ENCODE measurements at places on chromosomes 13 and 19.

DNA sequence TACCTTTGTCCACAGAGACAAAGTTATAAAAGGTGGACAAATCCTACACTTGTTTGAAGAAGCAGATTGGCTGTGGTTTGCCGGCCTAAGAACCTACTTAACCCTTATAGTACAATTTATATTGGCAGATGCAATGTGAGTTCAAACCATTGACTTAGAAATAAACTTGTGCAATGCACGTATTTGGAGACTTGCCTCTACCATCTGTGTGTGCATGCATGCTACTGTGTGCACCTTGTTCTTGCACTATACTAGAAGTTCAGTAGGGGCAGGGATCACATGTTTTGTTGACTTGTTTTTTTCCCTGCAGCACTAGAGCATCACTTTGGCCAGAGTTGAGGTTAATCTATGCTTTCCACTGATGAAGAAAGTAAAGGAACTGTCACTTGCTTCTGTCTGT is 163.1 kb upstream of the SERP2 start:
- no peak for DNase-seq

DNA sequence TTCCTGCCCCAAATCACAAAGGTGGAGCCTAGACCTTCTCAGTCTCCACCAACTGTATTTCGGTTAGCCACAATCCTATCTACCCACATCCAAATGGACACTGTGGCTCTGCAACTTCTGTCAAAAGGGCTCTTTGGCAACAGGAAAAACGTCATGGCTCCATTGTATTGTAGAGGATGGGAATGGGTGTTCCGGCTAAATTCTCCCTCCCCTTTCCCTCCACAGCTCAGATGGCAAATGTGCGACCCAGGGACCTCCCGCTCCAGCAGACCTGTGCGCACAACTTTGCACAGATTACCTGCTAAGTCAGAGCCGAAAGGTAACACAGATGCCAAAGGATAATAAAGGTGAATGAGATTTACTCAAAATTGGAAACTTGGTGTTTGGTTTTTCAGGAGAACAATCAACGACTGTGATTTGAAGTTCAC is 968 bp upstream of the KL start:
- no peak for DNase-seq

DNA sequence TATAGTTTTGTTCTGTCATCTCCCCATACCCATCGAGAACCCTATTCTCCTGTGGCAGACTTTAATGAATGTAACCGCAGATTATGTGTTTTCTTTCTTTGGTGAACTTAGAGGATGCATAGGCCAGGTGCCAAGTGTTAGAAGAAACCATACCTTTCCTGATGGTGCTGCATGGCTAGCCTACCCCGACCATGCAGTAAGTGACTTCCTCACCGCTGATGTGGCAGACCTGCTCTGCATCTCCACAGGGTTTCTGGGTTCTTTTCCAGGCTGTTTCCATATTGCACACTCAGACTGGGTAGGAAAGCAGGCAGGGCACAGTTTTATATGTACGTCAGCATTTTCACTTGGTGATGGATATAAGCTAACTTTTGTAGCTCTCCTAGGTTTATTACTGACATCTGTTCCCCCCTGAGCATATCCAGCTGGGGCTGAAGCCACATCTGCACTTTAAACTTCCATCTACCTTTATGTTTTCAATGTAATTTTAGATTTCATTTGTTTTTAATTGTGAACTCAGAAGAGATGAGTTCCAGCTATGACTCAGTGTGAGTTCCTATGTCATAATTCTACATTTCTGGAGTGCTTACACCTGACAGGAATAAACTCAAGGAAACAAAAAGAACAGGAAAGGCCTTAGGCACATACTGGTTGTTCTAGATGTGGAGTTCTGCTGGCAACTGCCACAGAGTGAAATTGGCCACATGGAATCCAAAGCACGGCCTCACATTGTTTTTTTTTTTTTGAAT is 42.3 kb downstream of the LRCH1 start:
- no peak for DNase-seq

- DNase-seq = no peak
Observed at GRCh38 chr13:93525087-93525486, 298.5 kb downstream of the GPC6 start.

DNA sequence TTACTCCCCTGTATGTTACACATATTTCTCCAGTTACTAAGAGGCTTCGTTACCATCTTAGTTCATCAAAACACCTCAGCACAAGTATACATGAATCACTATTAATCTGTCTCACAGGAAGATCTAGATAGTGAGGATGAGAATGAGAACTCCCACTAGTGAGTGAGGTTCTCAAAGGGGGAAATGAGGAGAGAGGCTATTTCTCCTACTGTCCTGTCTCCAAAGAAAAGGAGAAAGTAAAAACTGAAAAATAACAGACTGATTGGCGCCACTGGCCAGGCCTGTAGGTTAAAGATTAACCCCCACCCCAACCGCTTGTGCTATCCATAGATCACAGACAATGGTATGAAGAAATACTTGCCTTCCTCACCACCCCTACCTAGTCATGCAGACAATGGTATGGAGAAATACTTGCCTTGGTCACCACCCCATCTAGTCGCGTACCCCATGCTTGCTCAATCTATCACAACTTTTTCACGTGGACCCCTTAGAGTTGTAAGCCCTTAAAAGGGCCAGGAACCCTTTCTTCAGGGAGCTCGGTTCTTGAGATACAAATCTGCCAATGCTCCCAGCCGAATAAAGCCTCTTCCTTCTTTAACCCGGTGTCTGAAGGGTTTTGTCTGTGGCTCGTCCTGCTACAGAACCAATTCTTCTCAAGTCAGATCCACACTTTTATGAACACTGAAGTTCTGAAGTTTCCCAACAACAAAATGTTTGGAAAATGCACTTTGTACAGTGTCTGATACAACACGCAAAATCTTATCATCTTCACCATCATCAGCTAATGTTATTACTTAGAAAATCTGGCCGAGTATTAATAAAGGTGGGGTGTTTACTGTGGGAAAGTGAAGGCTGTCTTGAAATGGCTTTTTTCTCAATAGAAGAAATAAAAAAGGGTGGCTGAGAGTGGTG is 598.1 kb downstream of the UQCRFS1 start:
- no peak for DNase-seq

- no peak for DNase-seq
Observed at GRCh38 chr19:41917676-41918075, 10.6 kb downstream of the ERFL start.
